ENCODE measurements at places on chromosomes 7 and 10.

GRCh38 chr7:91165846-91166230 lies 98.4 kb upstream of the FZD1 start:
- DNase-seq, result no peak

DNA sequence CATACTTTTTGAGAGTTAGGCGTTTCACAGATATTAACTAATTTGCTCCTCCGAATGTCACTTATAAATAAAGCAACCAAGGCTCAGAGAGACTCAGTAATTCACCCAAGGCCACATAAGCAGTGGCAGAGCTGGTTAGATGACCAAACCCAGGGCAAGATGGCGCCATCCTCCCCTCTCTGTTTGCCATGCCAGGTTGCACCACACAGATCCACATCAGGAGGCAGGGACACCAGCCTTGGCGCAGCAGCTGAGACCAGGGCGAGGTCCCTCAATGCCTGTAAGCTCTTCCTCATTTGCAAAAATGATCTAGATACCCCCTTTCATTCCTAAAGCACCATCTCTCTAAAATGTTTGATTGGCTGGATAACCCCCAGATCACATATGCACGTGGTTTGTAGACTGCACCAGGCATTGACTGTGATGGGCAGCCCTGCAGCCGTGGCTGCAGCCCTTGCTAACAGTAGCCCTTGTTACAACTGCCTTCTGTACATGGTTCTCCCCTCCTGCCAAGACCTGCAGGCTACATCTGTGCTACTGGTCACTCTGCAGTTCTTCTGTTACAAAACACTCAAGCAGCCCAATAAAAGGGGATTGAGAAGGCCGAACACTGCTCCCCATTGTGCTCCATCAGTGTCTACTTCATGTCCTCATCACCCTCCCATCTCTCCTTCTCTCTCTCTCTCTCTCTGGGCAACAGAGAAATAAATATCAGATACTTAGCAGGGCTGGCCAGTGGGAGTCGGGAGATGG lies 298.6 kb downstream of the PRPF18 start:
- no peak for DNase-seq

GRCh38 chr10:12729885-12730284 lies 271.6 kb downstream of the CCDC3 start:
- no peak for DNase-seq

- DNase-seq, result no peak
Observed at GRCh38 chr10:77989081-77989724, 40.1 kb downstream of the POLR3A start.

- DNase-seq, result no peak
Observed at GRCh38 chr10:47318706-47319105, 3.5 kb upstream of the GDF2 start.

DNA sequence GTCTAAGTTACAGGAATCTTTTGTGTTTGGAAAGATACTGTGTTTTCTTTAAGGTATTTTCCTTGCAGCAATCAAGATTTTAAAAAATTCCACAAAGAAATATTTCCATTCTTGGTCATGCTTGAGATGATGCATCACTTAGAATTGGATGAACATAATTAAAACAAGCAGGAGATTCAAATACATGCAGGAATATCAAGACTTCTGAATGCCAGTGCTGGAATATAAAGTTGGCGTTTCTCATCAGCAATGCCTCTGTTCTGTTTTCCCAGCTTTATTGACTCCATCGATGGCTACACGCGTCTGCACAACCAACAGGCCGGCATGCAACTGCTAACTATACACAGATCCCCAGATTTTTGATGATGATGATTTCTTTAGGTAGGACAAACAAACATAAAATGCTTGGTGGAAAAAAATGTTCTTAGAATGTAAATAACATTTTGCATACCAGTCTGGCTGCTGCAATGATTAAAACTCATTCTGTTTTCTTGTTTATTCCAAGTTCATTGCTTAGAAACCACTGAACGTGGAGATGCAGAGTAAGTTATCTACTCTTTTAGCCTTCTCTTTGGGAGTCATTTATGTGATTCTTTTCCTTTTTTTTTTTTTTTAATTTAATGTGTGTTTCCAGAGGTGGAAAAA lies 91.3 kb upstream of the FAM171A1 start:
- no peak for DNase-seq

DNA sequence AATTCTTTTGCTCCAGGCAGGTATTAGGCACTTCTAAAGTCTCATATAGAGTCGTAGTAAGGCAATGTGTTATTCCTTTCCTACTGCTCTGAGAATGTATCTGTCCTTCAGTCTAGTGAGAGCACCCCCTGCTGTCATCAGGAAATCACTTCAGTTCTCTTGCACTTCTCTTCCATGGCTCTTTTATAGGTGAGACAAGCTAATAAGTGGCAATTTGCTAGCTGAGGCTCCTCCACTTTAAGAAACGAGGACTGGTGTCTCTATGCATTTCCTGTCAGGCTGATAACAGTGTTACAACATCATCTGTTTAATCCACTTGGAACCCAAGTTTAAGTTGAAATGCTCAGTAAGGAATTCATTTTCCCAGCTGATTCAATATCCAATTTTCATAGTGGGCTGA lies 350.6 kb downstream of the TFEC start:
- no peak for DNase-seq

GRCh38 chr10:129416956-129417765 lies 49.9 kb upstream of the MGMT start:
- no peak for DNase-seq

DNA sequence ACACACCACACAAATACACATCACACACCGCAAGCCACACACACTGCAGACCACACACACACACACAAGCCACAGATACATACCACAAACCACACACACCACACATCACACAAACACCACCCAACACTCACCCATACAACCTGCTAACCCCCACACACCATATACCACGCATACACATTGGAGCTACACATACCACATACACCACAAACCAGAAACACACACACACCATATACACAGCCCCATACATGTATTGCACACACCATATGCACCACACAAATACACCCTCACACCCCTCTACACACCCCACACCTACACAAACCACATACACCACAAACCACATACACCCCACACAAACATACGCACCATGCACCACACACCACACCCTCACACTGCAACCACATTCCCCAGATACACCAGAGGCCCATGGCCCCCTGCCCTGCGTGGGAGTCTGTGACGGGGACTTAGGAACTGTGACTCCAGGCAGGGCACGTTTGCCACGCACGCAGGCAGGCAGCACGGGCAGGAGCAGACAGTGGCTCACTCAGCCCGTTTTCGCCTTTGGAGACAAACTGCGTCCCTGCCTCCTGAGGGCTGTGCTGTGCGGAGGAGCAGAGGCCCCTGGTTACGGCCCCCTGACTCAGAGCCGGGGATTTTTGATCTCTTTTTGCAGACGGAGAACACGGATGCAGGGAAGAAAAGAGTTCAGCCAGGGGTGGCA lies 52.6 kb downstream of the TMEM209 start:
- DNase-seq, result no peak

DNA sequence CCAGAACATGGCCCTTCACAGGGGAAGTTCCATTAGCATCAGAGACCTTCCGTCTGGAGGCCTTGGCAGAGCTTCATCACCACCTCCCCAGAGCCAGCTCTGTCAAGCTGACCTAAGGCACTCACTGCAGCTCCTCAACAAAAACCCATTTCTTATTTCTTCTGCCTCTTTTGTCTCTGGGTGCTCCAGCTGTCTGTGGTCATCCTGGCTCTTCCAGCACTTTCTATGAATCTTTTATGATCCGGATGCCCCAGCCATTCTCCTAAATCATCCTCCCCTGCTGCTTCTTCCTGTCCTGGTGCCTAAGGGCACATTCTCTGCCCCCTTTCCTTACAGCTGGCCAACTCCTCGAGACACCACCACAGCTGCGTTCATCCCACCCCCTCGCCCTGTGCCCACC lies 171.7 kb upstream of the INSYN2A start:
- no peak for DNase-seq

DNA sequence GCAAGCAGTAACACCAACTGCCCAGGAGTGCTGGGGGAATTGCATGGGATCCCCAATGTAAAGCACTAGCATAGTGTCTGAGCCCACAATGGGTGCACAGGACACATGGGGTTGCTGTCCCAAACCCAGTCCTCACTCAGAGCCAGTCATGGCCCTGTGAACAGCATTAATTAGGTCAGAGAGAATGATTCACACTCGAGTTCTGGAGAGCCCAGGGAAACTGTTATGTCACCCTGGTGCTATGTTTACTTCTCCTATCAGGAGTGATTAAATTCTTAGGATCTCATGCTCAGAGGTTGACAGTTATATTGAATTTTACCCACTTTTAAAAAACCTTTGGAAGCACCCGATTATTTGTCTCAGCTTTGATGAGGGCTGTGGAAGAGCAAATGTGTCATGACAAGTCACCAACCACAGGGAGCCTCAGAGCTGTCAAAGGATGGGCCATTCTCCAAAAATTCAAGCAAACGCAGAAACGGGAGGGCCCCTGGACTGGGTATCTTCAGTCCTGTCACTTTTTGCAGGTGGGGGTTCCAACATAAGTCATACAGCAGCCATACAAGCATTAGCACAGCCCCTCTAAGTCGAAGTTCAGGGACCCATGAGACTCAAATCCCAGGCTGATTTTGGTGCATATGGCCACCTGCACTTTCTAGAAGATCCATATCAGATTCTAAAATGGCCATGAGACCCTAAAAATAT lies 1.3 kb upstream of the RASSF4 start:
- DNase-seq, result no peak

DNA sequence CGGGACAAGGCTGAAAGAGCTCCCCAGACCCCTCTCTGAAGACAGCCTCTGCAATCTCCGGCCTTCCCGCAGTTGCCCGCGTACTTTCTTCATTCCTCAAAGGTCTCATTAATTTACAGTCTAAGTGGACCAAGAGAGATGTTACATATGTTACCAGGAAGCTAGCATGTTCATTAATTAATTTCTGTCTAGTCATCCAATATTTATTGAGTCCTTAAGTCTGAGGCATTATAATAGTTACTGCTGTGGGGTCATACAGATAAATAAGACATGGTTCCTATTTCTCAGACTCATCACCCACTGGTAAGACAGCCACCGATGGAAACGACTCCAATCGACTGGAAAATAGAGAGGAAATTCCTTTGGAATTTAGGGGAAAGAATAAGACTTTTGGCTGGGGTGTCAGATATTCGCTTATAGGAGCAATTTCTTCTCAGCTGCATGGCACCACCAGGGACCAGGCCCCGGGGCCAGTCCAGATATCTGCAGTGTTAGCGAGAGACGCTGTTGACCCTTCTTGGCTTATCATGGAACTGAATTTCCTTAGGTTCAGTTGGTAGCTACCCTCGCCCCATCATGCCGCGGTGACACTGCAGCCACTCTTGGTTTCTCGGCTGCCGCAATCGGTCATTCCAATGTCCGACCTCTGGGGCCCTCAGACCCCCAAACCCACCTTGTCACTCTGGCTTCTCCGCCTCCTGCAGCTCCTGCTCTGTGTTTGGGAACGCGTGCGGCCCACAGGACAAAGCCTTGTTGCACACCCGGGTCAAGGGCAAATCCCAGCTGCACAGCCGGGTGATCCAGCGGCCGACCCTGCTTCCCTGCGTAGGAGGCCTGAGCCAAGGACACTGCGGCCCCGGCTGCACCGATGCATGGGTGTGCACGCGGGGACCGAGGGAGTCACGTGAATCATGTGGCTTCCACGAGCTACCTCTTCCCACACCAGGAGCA lies 383.2 kb downstream of the DNAJB6 start:
- no peak for DNase-seq

DNA sequence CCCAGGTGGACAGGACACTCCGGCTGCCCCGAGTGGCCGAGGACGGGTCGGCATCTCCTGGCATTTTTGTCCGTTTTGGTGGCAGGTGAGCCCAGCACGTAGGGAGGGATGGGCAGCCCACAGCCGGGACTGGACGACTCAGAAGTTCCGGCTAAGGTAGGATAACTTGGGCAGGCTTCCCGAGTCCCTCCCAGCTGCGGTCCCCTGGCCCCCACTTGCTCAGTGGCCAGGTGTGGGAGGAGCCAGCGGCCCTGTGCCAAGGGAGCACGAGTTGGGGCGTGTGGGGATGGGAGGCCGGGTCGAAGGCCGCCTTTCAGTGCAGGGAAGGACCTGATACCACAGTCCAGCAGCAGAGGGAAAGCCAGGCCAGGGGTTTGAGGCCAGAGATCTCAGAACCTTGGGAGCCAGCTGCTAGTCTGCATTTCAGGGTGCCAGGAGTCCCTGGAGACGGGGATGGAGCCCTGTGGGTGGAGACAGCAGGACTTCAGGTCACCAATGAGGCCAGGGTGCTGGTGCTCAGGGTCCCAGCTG lies 58.5 kb downstream of the PWWP2B start:
- no peak for DNase-seq

DNA sequence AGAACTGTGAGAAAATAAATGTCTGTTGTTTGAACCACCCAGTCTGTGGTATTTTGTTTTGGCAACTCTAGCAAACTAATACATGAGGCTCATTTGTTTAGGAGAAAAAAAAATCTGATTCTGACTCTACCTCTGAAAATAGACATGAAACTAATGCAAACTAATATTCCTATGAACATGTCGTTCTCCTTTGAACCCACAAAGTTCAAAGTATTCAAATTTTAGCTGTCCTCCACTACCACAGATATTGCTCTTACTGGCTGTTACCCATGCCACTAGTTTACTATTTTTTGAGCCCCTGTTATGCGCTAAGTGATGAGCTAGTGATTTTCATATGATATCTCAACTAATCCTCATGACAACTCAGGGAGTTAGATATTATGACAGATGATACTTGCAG lies 58.8 kb upstream of the ZNF804B start:
- DNase-seq, result no peak

DNA sequence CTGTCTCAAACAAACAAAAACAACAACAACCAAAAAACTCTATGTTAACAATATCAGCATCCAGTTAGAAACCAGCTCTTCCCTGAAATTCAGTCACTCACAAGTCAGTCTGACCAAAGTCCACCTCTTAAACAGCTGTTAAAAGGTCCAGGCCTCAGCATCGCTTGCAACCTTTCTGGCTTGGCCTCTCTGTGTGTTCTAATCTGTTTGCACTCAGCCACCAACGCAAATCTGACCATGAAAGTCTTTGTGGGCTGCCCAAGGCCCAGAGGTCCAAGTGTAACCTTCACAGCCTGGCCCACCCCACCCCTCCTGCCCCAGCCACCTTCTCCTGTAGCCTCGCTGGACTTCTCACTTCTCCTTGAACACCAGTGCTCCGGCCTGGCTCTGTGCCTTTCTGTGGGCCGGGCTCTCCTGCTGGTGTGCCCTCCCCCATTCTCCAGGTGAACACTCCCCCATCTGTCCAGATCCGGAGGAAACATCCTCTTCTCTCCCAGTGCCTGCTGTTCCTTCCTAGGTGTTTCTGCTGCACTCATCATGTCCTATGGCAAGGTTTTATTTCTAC lies 72.2 kb upstream of the EFCAB10 start:
- DNase-seq, result no peak

DNA sequence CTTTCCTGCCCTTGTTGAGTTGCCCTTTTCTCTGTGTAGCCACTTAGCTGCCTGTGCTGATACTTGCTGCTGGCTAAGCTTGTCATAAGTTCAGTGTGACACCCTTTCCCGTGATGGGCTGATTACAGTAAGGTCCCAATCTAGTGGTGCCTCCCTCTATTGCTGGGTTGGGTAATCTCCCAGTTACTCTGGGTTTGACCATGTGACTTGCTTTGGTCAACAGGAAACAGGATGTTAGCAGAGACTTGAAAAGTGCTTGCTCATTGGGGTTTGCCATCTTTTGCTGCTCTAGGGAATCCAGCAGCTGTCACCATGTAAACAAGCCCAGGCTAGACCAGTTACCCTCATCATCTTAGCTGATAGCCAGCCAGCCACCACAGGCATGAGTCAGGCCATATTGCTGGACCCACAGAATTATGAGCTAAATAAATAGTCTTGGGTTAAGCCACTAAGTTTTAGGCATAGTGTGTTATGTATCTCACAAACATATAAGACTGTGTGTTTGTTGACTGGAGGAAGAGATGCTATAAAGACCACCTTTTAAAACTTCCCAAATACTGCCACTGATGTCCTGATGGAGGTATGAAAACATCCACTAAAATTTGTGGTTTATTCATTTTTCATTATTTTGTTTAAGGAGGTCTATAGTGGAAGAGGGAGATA lies 4.0 kb upstream of the LEP start:
- no peak for DNase-seq

All from stimulated activated CD4-positive, alpha-beta T cell treated with anti-CD3 and anti-CD28 coated beads, Interleukin-1b, Interleukin-23, amount 100 ng/mL, for 1 hour (primary cell).